Stimulated activated CD8-positive, alpha-beta memory T cell treated with anti-CD3 and anti-CD28 coated beads, Interleukin-4, amount 100 ng/mL, for 1 hour (primary cell): ENCODE measurements at places on chromosomes 13 and 19.

DNA sequence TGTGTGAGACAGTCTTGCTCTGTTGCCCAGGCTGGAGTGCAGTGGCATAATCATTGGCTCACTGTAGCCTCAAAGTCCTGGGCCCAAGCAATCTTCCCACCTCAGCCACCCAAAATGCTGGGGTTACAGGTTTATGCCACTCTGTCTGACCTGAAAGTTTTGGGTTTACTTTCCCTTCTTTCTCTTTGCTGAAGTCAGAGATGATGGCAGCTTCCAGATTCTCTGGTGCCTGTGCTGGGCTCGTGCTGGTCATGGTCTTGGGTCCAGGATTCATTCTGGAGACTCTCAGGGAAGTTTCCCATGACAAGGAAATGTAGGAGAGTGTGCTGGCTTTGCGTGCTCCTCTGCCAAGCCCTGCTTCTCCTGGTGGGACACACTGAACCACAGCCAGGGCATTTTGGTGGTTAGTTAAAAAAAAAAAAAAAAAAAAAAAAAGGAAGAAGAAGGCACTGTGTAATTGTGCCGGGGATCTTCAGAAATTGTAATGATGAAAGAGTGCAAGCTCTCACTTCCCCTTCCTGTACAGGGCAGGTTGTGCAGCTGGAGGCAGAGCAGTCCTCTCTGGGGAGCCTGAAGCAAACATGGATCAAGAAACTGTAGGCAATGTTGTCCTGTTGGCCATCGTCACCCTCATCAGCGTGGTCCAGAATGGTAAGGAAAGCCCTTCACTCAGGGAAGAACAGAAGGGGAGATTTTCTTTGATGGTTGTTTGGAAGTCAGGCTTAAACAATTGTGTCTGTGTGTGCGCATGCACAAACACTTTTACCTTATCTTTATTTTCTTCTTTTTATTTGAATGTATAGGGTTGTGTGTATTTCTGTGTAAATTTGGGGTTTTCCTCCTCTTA lies at the start of gene ALOX5AP:
Gene ALOX5AP (plus strand): TSS at position 519 of the 847 bp plus-strand sequence. CDS start 63 bp downstream, at position 582.
- no peak for DNase-seq

DNA sequence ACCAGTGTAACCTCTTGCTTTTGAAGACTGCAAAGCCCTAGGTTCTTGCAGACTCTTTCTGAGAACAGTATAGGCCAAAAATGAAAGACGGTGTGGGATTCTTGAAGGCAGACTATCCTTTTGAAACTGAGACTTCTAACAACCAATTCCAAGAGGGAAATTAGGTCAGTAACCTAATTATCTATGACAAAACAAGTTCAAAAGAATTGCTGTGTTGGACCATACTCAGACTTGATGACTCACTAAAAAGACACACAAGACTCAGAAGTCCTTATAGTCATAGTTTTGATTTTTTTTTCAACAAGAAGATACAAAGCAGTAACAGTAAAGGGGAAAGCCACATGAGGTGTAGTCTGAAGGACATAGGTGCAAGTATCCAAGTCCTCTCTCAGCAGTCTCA lies 624.0 kb upstream of the GPC6 start:
- no peak for DNase-seq

DNA sequence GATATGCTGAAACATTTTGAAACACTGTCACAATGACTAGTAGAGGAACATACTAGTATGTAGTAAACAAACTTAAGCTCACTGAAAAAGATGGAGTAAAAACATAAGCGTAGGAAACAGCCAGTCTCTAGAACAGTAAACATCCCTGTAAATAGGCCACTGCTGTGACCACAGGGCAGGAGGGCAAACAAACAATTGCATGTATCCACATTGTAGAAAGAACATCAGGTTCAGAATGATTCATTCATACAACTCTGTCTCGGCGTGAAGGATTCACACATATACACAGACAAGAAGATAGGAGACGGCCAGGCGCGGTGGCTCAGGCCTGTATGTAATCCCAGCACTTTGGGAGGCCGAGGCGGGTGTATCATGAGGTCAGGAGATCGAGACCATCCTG lies 390.1 kb downstream of the IRS2 start:
- no peak for DNase-seq

GRCh38 chr13:60230593-60230992 lies 66.9 kb upstream of the DIAPH3 start:
- no peak for DNase-seq

DNA sequence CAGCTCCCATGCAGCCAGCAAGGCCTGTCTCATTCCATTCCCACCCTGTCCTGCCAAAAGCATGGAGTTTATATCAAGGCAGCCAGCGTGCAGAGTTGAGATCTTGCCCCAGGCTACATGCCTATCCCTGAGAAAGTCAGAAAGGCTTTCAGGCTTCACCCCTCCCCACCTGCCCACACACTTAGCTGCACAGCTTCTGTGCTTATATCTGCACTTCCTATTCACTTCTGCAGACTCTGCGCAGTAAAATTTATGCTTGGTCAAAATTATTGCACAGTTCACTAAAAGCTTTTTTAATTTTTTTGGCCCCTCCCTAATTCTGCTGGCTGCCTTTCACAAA lies 12.5 kb upstream of the ZNF675 start:
- no peak for DNase-seq

DNA sequence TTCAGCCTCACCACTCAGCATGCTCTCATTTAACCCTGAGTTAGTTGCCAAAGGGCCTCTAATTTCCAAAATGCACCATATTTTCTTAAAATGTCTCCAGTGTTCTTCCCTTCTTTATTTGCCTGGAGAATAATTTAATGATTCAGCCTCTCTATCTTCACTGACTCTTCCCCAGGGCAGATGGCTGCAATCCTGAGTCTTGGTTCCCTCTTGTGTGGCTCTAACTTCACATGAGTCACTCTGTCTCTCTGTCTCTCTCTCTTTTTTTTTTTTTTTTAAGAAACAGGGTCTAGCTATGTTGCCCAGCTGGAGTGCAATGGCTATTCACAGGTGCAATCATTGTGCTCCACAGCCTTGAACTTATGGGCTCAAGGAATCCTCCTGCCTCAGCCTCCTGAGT lies 251.4 kb downstream of the VWA8 start:
- DNase-seq, result no peak

DNA sequence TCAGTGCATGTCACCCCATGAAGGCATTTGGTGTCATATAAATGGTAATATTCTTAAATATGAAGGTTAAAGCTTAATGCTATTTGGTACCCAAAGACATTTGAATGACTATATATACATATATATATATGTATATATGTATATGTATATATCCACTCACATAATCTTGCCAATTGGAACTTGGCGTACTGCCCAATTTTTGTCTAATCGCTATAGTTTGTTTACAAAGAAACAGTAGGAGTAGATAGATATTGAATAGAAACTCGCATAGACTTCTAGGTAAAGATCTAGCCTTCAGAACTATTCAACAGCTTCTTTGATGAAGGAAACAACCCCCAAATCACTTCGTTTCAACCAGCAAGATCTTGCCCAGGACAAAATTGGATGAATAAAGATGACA lies 24.1 kb downstream of the KLF5 start:
- DNase-seq, result no peak
